ENCODE measurements at places on chromosomes 3 and 15.

DNA sequence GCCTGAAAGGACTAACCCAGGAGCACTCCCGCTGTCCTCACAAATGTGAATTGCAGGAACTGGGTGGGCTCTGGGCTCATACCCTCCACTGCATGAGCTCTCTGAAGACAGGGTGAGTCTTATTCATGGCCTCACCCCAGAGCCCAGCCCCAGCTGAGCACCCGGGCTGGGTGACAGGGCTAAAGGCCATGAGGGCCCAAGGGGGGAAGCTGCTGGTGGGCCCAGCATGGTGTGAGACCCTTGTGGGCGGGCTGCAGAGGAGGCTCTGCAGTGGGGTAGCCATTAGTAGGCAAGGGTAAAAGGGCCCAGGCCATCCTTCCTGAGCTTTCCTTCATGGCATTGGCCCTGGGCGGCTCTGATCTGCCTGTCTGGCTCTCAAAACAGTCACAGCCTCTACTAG is 30.3 kb downstream of the SRPRB start:
- DNase-seq = no peak

DNA sequence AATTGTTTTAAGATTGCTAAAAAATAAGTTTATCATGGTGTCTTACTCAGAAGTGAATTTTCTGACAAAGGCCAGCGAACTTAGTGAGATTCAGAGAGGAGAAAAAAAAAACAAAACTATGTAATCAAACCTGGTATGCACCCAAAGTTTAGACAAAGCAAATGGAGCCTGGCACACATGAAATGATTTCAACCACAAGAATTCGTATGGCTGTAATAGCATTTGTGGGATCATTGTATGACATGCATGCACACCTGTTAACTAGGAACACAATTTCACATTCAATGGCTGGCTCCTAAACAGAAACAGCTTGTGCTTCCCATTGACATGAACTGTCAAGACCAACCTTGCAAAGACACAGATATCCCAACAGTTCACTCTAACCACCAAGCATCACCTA is 94.6 kb downstream of the ZIC4 start:
- no peak for DNase-seq

DNA sequence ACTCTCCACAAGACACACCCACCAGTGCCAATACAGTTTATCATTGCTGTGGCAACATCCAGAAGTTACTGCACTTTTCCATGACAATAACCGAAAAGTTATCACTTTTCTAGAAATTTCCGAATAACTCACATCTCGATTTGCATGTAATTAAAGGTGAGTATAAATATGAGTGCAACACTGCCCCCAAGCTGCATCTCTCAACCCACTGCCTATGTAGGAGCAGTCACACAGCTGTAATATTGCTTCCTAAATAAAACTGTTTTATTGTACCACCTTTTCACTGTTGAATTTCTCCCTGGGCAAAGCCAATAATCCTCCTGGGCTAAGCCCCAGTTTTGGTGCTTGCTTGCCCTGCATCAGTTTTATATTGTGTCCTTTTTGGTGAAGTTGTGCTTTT is 601.0 kb upstream of the EPHA6 start:
- DNase-seq = no peak

- DNase-seq = no peak
These were observed 2.1 kb upstream of the OCA2 start for GRCh38 chr15:28101201-28101600.

GRCh38 chr3:160677459-160677881 is 510 bp downstream of the ARL14 start:
- no peak for DNase-seq

GRCh38 chr3:47315069-47315647 is 32.4 kb downstream of the KLHL18 start:
- no peak for DNase-seq

DNA sequence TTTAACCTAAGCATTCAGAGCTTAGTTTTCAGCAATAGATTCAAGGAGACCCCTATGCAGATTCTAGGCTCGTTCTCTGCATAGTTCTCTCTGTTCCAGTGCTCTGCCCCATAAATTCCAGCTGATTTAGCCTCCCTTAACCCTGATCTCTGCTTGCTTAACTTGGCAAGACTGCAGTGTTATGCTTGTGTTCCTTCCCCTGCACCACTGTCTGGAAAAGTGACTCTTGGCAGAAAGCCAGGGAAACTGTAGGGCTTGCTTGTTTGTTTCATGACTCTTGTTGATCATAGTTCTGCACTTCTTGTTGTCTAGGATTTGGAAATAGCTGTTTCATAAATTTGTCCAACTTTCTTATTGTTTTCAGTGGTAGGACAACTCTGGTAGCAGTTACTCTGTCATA is 40.1 kb downstream of the ANAPC13 start:
- DNase-seq = no peak

DNA sequence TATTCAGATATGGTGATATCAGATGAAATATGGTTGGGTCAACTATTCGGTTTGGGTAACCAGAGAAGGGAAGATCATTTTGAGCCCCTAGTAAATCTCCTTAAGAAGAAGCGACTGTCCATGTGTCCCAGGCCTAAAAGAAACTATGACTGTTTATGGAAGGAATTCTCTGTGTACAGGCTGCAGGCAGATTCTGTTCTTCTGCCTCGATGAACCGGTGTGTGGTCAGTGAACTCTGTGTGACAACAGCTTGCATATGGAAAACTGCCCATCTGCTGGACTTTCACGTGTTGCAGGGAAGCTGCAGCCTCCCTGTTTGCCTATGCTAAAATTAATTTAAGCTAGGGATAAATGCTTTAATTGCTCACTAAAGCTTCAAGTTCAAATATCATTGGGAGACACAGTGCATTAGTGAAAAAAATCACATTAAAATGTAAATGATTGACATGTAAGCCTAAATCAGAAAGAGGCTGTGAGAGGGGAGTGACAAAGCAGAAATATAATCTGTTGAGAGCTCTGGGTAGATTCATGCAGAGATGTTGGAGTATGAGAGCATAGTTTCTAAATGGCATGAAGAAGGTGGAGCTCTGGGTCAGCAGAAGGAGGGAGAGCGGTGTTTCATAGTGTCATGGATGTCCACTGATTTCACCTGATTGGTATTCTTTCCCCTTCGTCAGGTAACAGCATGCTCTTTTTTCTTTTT is 65.4 kb upstream of the PFN2 start:
- no peak for DNase-seq

DNA sequence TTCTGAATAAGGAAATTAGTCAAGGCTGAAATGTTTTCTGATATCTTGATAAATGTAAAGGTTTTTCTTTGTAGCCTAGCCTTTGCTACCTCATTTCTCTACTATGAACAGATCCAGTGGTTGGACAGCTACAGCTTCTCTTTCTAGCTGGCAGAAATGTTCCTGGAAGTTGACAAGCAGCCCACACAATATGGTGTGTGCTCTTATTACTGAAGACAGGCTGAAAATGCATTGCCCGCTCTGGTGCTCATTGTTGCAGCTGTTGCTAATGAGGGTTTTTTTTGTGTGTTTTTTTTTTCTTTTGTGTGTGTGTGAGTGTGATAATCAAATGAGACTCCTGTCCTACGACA is 844.3 kb upstream of the SEMA6D start:
- DNase-seq = no peak

GRCh38 chr15:95492388-95493070 is 838.0 kb upstream of the NR2F2 start:
- DNase-seq = no peak

DNA sequence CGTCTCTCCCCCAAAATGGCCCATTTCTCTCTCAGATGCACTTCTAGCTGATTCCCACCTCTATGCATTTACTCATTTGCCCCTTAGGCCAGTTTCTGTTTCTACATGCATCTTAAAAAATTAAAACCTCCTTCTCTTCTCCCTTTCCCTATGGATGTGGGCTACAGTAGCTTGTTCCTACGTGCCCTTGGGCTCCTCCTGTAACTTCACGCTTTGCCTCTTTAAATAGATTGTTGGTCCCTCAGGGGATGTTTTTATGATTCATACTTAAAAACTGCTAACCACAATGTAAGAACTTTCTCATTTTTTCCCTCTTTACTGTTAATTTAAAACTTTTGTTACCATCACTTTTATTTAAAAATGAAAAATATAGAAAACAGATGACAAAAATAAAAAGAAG is 185.6 kb upstream of the MRPL3 start:
- DNase-seq = no peak

- no peak for DNase-seq
These were observed 432.1 kb upstream of the CFAP20DC start for GRCh38 chr3:59481776-59482400.

DNA sequence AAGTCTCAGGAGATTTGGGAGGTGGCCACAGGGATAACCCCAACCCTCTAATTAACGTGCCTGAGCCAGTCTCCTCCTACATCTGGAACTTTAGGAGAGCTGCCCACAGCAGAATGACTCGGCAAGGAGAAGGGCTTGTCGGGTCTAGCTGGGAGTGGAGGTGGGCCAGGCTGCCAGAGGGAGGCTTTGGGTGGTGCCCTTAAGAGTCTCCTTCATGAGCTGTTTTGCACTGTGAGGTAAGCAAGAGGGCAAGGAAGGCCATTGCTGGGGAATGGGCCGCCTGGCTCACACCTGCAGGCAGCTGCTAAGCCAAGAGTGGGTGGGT is 3.6 kb upstream of the TNK2 start:
- DNase-seq = no peak

DNA sequence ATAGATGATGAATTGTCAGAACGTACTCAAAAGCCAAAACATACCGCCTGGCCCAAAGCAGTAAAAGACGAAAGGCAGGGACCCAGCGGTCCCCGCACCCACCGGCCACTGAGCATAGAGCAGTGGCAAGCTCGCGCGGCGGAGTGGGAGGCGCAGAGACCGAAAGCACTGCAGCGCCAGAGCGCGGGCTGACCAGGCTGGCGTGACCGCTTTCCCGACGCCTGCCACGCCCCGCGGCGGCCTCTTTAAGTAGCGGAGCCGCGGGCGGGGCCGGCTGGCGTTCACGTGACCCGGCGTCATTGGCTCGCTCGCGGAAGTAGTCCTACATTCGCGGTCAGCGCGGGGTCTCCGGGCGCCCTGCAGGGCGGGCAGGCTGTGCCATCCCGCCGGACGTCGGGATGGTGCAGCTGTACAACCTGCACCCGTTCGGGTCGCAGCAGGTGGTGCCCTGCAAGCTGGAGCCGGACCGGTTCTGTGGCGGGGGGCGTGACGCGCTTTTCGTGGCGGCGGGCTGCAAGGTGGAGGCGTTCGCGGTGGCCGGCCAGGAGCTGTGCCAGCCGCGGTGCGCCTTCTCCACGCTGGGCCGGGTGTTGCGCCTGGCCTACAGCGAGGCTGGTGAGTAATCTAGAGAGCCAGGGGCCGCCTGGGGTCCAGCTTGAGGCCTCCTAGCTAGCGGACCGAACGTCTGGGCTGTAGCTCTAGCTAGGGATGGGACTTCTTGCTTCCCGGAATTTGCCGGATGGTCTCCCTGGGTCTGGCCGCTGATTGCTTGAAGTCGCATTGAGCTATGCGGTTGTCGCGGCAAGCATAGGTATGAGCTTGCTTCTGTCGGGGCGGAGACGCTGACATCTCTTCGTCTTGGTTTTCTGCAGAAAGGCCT is at the start of gene HPS3:
TSS of gene HPS3 (plus strand) at position 313 of the 880 bp plus-strand sequence. CDS start at position 399, 86 bp downstream.
- DNase-seq = peak; percentile 71

DNA sequence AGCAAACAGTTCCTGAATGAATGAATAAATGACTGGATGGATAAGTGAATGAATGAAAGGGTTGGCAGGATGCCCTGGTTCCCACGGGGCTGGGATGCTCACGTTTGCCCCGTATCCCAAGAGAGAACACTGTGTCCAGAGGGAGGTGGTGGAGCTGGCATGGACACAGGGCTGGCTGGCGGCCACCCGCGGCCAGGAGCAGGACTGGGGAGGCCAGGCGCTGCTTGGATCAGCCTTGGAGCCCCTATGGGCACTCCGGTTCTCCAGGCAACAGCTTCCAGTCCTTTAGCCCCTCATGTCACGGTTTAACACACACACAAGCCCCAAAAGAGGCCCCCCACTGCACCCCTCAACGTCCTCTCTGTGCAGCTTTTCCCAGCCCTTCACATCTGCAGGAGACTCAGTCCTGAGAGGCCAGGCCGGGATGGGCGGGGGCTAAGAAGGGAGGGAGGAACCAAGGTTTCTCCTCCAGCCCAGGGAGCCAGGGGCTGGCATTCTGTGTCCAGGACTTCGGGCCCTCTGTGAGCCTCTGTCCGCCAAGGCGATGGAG is 86.0 kb upstream of the ALDH1L1 start:
- no peak for DNase-seq

DNA sequence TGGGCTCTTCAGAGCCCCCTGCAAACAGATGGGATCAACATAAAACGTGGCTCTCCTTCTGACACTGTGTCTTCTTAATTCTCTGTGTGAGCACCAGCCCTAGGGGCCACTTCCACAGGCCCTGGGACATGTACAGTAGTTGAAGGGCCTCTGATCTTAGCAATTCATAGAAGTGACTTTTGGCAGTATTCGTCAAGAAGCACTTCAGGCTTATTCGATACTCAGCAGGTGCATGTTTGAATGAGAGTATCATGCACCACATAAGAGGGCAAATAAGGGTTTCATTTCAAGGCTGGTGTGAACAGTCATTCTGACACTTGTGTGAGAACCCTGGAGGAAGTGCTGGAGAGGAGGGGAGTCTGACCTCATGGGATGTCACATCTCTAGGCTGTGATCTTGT is 113.9 kb downstream of the GABRG3 start:
- DNase-seq = no peak

GRCh38 chr3:128266453-128266852 is 113.2 kb downstream of the EEFSEC start:
- DNase-seq = no peak

DNA sequence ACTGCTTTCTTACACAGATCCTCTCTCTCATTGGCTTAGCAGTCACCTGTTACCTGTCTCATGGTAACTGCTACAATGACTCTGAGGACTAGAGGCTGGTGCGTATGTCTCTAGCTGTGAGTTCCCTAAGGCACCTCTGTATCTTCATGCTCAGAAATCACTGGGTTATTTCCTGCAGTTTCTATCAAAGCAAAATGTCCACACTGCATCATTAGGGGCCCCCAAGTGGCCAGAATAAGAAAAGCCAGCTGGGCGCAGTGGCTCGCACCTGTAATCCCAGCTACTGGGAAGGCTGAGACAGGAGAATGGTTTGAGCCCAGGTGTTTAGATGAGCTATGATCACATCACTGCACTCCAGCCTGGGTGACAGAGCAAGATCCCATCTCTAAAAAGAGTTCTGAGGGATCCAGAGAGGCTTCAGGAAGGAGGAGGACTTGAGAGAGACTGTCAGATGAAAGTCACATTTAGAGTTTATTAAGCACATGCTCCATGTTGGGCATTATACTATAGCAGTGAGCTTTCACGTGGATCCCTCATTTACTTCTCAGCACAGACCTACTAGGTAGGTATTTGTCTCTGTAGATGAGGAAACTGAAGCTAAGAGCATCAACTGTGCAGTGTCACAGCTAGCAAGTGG is 2.3 kb upstream of the VPS18 start:
- no peak for DNase-seq

GRCh38 chr3:151395806-151396205 is 11.3 kb upstream of the P2RY12 start:
- DNase-seq = no peak

GRCh38 chr3:128306481-128306880 is 153.2 kb downstream of the EEFSEC start:
- DNase-seq = no peak

GRCh38 chr3:49899815-49900214 is 3.9 kb downstream of the MST1R start:
- DNase-seq = no peak

- DNase-seq = no peak
These were observed 174.0 kb upstream of the PRICKLE2 start for GRCh38 chr3:64399205-64399800.

- DNase-seq = no peak
These were observed 19.6 kb upstream of the FBXO22 start for GRCh38 chr15:75884041-75884440.

- no peak for DNase-seq
These were observed 54.6 kb downstream of the TRANK1 start for GRCh38 chr3:36890261-36890660.

Measured in esophagus squamous epithelium (tissue), 5 donors.